H9 (cell line): ENCODE measurements at places on chromosomes 16 and 17.
A peak's percentile ranks its signal among the peaks of the same experiment; 100 is the strongest.

- DNase-seq, result peak; percentile 79
Measured at GRCh38 chr17:47851764-47852112, 775 bp upstream of the SP6 start.

- DNase-seq, result no peak
Measured at GRCh38 chr16:47574091-47575054, 113.2 kb downstream of the PHKB start.

DNA sequence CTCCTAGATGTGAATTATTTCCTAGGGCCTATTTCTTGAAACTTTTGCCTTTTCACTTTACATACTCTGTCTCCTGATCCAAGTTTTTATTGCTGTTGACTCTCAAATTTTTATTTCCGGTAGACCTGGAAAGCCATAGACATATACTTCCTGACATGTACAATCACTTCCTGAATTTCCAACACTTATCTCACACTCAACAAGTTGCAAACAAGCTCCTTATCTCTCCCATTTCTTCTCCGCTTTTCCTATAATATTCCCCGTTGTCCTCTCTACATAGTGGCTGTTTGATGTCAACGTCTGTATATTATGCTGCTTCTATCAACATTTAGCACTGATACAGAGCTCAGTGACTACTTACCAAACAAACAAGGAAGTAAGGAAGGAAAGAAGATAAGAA lies 59.3 kb downstream of the IKZF3 start:
- no peak for DNase-seq

DNA sequence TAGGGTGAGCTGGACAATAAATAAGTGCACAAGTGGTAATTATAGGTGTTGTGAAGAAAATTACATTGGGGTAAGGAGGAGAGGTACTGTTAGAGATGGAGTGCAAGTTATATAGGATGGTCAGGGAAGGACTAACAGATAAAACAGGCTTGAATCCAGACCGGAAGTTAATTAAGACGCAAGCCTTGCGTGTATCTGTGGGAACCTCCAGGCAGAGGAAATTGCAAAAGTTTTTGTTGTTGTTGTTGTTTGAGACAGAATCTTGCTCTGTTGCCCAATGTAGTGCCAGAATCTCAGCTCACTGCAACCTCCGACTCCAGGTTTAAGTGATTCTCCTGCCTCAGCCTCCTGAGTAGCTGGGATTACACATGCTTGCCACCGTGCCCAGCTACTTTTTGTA lies 2.4 kb upstream of the ZNF18 start:
- DNase-seq, result no peak

GRCh38 chr17:4859816-4860625 lies 26.9 kb downstream of the MINK1 start:
- no peak for DNase-seq

GRCh38 chr17:57636985-57637665 lies 108.0 kb downstream of the CCDC182 start:
- no peak for DNase-seq
